ENCODE measurements at places on chromosomes 6 and 20. TPM values are rescaled to one million over a fixed set of nuclear protein-coding genes. Genes with fewer than 3 reads are reported as not detected.

Gene ATRN
- total RNA-seq = 10.7 TPM

Gene HMGA1
- total RNA-seq = 233 TPM

Gene TNFRSF6B
- not detected for total RNA-seq

Gene GNAS-AS1
- 1.6 TPM for total RNA-seq

Gene CARMIL1
- total RNA-seq = 6.0 TPM

Gene TTK
- 25.7 TPM for total RNA-seq

Gene CLPSL2
- total RNA-seq = not detected

Gene EYA2
- total RNA-seq = not detected
